GM23248 (cell line): ENCODE measurements at places on chromosomes 3 and 15.

- DNase-seq = peak; percentile 85
These were observed 317.7 kb upstream of the TPRG1 start for GRCh38 chr3:188853856-188854771.

GRCh38 chr3:73774645-73775044, 149.9 kb upstream of the PDZRN3 start:
- DNase-seq = peak; percentile 33

GRCh38 chr3:61136191-61136590, 115.1 kb downstream of the FHIT start:
- DNase-seq = no peak

DNA sequence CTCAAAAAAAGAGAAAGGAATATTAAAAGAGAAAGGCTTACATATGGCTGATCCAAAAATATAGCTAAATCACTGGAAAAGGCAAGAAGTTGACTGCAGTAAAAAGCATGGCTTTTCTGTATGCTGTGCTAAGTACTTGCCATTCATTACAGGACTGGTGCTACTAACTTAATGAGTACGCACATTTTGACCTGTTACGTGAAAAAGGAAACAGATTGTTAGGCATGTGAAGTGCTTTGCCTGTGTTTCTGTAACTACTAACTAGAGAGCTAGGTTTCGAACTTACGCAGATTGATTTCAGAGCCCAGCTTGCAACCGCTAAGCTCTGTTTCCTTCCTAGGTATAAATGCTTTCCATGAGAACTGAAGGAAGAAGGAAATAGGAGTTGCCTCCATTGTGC, 2.8 kb downstream of the TRNT1 start:
- DNase-seq = no peak

DNA sequence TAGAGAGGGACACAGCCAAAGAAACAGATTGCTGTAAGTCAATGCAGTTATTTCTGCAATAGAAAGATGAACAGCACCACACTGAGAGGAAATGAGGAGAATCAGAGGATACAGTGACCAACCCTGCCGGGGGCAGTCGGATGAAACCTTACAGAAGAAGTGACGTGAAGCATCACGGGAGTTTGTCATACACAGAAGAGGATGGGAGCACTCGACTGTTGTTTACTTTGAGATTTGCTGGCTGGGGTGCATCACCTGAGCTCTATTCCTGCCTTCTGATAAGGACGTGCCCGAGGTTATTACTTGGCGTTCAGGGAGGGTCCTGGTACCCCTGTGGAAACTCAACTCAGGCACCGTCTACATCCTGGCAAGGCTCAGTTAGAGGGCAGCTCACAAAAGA, 45.4 kb downstream of the MAGEF1 start:
- DNase-seq = no peak

- DNase-seq = no peak
These were observed 49.4 kb downstream of the GREM1 start for GRCh38 chr15:32767236-32767635.

- DNase-seq = no peak
These were observed 15.3 kb downstream of the TTC21A start for GRCh38 chr3:39122813-39123212.

- DNase-seq = peak; percentile 73
These were observed 58.2 kb downstream of the ZBTB38 start for GRCh38 chr3:141426404-141427034.

DNA sequence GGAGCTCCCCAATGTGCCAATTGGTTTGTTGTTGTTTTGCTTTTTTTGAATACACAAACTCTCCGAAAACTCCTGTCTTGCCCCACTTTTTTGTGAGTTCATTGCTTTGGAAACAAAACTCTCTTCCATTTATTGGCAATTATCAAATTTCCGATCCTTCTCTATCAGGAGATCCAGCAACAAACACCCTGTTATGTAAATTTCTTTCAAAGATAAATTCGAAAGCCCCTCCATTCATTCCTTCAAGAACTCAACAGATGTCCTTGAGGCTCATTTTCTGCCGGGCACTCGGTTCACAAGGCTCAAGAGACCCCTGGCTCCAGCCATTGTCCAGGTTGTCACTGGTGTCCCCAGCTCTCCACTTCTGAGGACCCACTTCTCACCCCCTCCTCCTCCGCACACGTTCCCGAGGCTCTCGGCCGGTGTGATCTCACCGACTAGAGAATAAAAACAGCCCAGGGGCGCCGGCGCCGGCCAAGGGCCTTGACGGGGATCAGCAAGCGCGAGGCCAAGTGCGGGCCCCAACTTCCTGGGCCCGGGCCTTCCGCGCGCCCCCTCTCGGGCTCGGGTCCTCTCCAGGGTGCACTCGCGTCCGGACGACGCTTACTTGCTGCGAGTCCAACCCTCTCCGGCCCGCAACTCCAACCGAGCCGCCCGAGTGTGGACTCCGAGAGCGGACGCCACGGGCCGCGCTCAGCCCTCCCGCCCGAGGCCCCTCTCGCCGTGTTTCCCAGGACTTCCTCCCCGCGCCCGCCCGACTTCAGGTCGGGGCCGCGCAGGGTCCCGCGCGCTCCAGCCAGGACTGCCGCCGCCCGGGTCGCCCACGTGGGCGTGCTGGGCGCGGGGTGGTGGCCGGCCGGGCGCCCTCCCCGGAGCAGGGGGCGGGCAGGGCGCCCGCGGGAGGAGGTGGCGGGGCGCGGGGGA, 533 bp upstream of the SMAD3 start:
- DNase-seq = no peak

DNA sequence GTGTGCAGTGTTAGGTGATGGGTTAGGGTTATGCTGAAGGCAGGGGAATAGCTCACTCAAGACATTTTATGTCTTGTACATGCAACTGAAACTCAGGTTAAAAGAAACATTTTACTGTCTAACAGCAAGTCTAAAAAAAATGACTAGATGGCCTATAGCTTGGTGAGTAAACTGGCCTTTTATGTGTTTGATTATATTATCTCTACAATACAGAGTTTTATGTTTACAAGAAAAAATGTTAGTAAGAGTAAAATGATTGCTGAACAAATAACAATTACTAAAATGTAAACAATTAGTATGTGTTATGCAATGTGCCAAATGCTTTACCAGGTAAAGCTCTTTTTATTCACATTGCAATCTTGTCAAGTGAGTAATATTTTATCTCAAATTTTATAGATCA, 1039.6 kb downstream of the ROBO2 start:
- DNase-seq = no peak

DNA sequence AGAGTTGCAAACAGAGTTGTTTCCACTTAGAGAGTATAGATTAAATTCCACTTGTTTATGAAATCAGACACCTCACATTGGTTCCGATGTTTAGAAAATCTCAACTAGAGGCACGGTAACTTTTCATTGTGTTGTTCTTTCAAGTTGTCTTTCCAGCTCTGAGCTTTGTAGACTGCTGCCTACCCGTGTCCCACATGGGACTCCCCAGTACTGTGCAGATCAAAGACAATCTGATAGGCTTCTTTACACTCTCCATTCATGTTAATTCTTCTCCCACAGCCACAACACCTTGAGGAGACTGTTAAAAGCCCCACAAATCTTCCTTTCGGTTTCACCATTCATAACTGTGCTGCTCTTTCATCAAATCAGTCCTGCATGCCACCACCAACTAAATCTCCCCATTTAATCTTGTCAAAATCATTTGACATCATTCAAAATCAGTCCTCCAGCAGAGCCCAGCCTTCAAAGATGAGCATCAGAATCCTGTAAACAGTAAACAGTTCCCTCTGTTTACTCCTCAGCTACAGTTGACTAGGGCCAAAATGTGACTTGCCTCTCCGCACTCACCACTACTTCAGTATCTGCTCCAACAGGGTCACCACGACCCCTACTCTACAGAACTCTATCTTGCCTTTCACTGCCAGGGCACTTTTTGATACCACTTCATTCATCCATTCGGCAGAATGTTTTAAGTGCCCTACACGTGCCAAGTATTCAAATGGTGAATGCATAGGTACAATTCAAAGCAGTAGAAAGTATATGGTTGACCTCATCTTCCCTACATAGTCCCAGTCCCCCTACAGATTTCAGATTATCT, 8.3 kb downstream of the ANXA2 start:
- peak; percentile 45 for DNase-seq

- no peak for DNase-seq
These were observed 66.6 kb upstream of the TAMM41 start for GRCh38 chr3:11913316-11913715.

- DNase-seq = no peak
These were observed 4.9 kb downstream of the NT5DC2 start for GRCh38 chr3:52528586-52529375.

DNA sequence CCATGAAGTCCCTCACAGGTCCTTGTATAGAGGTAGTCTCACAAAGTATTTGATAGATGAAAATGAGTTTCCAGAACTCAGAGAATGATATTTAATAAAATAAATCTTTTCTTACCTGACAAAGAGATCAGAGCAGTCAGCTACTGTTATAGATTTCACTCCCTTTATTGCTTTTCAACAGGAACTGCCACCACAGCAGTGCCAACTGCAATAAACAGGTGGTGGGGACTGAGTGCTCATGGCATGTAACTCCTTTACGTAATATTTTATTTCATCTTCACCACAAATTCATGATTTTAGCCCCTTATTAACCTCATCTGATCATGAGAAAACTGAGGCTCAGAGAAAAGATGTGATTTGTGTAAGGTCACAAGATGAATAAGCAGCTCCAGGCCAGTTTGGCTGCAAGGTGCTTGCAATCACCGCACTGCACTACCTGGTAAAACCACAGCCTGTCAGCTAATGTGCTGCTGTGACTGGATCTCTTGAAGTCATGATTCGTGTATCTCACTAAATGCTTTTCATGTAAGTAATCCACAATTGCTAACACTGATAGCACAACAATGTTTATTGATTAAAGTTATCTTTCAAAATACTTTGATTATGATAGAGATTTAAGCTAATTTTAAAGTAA, 78.8 kb downstream of the WNT5A start:
- DNase-seq = no peak

- DNase-seq = no peak
These were observed 6.4 kb upstream of the ADAM10 start for GRCh38 chr15:58755956-58756355.

- no peak for DNase-seq
These were observed 368.7 kb upstream of the TBL1XR1 start for GRCh38 chr3:177565981-177566380.

GRCh38 chr3:195078891-195079440, 192.0 kb downstream of the XXYLT1 start:
- DNase-seq = no peak

GRCh38 chr3:128320551-128321340, 145.9 kb downstream of the DNAJB8 start:
- no peak for DNase-seq

DNA sequence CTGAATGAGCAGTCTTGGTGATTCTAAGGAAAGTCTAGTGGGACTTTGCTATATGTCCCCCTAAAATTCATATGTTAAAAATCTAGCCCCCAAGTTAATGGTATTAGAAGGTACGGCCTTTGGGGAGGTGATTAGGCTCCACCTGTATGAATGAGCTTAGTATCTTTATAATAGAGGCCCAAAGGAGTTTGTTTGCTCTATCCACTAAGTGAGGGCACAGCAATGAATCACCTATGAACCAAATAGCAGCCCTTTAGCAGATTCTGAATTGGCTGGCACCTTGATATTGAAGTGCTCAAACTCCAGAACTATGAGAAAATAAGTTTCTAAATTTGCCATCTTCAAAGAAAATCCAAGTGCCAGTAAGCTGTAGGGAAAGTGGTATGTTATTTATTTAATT, 187.9 kb downstream of the SUCNR1 start:
- DNase-seq = no peak

DNA sequence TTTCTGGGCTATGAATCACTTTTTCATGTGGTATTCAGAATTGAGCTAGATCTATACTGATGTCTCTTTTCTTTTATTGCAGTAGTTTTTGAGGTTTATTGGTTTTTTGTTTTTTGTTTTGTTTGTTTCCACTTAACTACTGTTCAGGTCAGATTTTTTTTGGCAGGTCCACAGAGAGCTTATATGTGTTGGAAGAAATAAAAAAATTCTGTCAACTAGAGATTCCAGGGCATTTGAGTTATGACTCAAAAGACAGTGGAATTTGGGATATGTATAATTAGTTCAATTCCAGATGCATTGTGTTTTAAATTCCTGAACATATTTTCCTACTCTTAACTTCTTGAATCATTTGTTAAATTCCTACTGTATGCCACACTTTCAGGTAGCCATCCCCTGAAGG, 727.2 kb downstream of the SI start:
- peak; percentile 4 for DNase-seq

DNA sequence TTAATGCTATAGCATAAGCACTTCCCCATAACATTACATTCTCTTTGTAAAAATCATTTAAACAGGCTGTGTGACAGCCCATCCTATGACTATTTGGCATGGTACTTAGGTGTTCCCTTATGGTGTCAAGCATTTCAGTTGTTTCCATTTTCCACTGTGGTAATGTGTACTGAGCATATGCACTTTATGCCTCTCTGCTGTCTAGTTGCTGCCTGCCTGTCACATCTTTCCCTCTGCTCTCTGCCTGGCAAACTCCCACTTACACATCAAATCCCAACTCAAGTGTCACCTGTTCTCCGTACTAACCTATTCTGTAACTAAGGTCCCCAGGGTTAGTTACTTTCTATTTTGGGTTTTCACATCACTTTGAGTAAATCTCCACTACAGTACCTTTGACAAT, 84.4 kb upstream of the STRIT1 start:
- no peak for DNase-seq

- no peak for DNase-seq
These were observed 75.8 kb upstream of the SYN2 start for GRCh38 chr3:11928381-11928780.

DNA sequence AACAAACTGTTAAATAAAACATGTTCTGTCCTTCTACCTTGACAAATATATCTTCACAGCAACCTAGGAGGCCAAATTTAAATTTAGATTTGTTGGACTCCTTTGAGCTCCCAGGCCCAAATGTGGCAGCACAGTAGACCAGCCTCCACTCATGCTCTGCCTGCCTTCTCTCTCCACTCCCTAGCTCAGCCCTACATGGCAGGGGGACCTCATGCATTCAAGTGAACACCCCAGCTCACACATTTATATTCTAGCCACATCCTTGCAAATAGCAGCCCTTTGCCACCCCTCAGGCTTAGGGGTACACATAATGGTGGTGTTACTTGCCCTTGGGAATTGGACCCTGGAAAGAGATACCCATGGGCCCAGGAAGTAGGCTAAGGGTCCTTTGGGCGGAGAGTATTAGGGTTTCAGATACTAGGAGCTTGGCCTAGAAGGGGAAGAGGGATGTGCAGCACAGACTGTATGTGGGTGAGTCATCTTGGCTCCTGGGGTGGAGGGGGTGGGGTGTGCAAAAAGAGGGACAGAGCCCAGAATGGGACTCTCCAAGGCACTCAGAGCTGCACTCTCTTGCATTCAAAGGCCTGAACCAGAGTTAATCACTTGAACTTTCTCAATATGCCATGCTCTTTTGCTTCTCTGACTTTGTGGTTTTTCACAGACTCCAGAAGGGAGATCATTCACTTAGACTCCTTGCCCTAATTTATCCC, 268.4 kb upstream of the ROPN1 start:
- peak; percentile 96 for DNase-seq

DNA sequence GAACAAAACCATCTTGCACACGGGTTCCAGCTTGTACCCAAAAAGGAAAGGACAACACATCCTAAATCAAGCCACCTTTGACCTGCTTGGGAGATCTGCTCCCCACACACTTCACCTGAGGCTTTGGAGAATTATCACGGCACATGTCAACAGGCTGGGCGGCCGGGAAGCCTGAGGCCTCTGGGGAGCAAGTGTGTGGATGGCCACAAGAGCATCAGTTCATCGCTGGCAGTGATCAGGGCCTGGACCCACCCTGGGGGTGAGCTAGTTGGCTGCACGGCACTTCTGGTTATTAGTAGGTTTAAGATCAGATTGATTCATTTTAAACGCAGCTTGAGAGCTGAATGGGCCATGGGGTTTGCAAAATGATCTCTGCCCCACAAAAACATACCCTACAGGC, 108.5 kb downstream of the CHSY1 start:
- DNase-seq = no peak

GRCh38 chr3:147428326-147428725, 19.2 kb downstream of the ZIC1 start:
- no peak for DNase-seq
